ENCODE measurements at places on chromosomes 3 and 15. TPM values are rescaled to one million over a fixed set of nuclear protein-coding genes. Genes with fewer than 3 reads are reported as not detected.

- H3K36me3 ChIP-seq = no peaks in the 10 kb centered on the region
- no peak overlapping the region for H3K27ac ChIP-seq
- H3K4me1 ChIP-seq = no peaks in the 10 kb centered on the region
- no peak overlapping the region for H3K4me3 ChIP-seq
- H3K27me3 ChIP-seq = no peaks in the 10 kb centered on the region
- peak; percentile 6 for DNase-seq
Observed at GRCh38 chr3:181326637-181327223, 337.2 kb upstream of the DNAJC19 start.

GRCh38 chr3:136586580-136586979, 165.6 kb downstream of the STAG1 start:
- no peak overlapping the region for H3K27ac ChIP-seq
- no peak overlapping the region for H3K4me3 ChIP-seq
- H3K36me3 ChIP-seq = peaks cover 15% of the 10 kb centered on the region
- no peaks in the 10 kb centered on the region for H3K27me3 ChIP-seq
- DNase-seq = no peak

SEMA4B gene
- 26.7 TPM for total RNA-seq

TTLL13 gene
- 0.45 TPM for total RNA-seq

CADM2 gene
- not detected for total RNA-seq

ACAN gene
- total RNA-seq = not detected
